Spinal cord (tissue), 10 donors: ENCODE measurements at places on chromosomes 16 and 17. TPM values are rescaled to one million over a fixed set of nuclear protein-coding genes. Genes with fewer than 3 reads are reported as not detected.

DNA sequence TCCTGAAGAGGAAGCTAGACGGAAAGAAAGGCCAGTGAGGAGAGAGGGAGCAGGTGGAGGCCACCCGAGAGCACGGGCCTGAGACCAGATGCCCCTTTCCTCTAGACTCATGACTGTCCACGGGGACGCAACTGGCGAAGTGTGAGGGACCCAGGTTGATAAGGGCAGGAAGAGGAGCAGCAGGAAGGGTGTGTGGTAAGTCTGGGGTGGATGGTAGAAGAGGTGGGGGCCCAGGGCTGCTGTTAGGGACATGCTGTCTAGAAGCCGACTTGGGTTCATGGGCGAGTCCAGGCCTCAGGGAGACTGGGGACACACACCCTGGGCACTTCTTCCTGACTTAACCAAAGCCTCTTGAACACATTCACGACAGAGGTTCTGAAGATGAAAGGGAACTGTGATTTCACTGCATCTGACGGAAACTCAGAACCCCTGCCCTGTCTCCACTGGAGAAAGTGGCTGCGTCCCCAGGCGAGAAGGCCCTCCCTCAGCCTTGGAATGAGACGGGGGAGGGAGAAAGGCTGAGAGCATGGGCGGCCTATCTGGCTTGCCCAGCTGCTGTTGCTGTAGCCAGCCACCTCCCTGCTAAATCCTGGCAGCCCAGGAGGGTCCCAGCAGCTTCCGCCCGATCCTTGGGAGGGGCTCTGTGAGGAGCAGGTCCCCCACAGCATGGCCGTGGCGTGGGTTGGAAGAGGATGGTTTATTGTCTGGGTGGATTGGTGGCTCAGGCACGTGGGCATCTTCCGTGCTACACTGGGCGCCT is 6.0 kb downstream of the HIC1 start:
- no peak for DNase-seq

GRCh38 chr16:13038591-13038990 is 137.2 kb downstream of the SHISA9 start:
- DNase-seq = no peak

GRCh38 chr17:19744922-19745757 is 3.0 kb downstream of the ALDH3A1 start:
- DNase-seq = peak; percentile 71

GRCh38 chr16:86387468-86388440 is 122.6 kb upstream of the FOXF1 start:
- no peak for DNase-seq

- DNase-seq = no peak
These were observed 108.4 kb downstream of the CDH13 start for GRCh38 chr16:82735186-82735585.

The SPATA22 gene
- polyA plus RNA-seq = 0.63 TPM

DNA sequence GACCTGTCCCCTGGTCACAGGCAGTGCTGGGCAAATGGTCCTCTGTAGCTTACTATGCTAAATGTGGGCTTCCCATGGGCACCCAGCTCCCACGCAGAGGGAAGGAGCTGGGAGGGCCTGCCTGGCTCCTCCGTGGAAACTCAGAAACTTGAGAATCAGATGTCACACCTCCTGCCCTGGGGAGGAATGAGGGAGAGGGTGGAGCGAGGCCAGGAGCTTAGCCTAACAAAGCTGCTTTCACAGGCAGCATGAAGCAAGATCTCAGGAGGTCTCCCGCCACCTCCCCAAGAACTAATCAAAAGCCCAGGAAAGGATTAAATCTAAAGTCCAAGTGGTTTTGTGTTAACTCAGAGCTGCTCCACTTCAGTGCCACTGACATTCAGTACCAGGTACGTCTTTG is 33.6 kb upstream of the XYLT2 start:
- DNase-seq = no peak

- no peak for DNase-seq
These were observed 171.9 kb downstream of the ENGASE start for GRCh38 chr17:79246225-79247190.
